ENCODE measurements at places on chromosomes 3 and 15. TPM values are rescaled to one million over a fixed set of nuclear protein-coding genes. Genes with fewer than 3 reads are reported as not detected.

DNA sequence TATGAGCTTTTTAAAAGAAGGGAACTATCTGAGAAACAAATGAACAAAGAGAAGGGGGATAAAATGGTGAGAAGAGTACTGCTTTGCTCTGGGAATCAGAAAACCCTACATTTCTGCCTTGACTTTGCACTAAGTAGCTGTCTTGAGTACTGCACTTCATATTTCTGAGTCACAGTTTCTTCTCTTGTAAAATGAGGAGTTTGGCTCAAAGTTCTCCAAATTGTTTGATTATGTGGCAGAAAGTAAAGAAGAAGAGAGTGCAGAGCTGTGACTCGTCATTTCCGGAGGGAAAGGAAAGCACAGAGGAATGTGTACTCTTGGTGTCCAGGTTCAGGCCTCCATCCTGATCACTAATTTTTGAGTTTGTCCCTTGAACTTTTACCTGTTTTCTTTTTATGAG, 54.7 kb downstream of the TP63 start:
- DNase-seq, result peak; percentile 83

- DNase-seq, result peak; percentile 100
Observed at GRCh38 chr15:75149867-75150709, 51.6 kb upstream of the C15orf39 start.

DNA sequence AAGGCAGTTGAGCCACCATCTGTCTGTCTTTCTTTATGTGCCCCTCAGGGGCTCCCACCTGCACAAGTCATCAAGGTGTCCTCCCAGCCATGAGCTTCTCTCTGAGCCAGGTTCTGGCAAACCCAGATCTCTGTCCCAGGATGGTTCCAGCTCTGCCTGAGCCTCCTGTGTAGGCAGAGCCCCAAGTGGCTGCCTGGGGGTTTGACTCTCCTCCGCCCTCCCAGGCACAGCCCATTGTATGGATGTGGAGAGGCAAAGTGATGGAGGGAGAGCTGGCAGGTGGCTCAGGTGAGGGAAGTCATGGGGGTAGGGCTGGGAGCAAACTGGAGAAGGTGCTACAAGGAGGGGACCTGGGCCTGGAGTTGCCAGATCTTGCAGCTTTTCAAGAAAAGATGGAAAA, 56.9 kb downstream of the GRIP2 start:
- DNase-seq, result no peak

DNA sequence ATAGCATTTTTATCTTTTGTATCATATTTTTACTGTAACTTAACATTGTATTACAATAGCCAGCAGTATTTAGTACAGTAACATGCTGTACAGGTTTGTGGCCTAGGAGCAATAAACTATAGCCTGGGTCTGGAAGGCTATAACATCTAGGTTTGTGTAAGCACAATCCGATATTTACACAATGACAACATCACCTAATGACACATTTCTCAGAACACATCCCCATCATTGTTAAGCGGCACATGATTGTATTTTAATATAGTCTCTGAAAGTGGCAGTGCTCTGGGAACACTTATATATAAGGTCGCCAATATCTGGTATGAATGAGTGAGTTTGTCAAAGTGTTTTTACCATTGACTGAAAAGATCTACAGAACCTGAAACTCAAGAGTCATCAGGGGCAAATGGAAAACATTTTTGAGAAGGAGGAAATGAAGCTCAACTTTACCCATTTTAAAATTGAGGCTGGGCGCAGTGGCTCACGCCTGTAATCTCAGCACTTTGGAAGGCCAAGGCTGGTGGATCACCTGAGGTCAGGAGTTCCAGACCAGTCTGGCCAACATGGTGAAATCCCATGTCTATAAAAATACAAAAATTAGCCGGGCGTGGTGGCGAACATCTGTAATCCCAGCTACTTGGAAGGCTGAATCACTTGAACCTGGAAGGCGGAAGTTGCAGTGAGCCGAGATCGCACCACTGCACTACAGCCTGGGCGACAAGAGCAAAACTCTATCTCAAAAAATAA, 38.8 kb upstream of the TNFSF10 start:
- no peak for DNase-seq

- DNase-seq, result peak; percentile 93
Observed at GRCh38 chr15:85047271-85047948, 65.8 kb downstream of the PDE8A start.

GRCh38 chr3:159668990-159669476, 319.6 kb upstream of the IL12A start:
- DNase-seq, result peak; percentile 37

The TRIM59 gene
- 19.7 TPM for total RNA-seq

The LDHAL6B gene
- not detected for total RNA-seq

The ALDH1A2 gene
- 0.78 TPM for total RNA-seq

The CSK gene
- total RNA-seq, result 24.6 TPM

The DPPA2 gene
- not detected for total RNA-seq
